ENCODE measurements at places on chromosomes 1 and 21. TPM values are rescaled to one million over a fixed set of nuclear protein-coding genes. Genes with fewer than 3 reads are reported as not detected.

The LIN28A gene
- total RNA-seq, result not detected

The PPCS gene
- 39.7 TPM for total RNA-seq

The COPA gene
- total RNA-seq, result 95.0 TPM

The BCAS2 gene
- 109 TPM for total RNA-seq

The WDR64 gene
- total RNA-seq, result not detected

The NPPA gene
- not detected for total RNA-seq

The RPE65 gene
- total RNA-seq, result not detected

The HJV gene
- total RNA-seq, result not detected

The FCGR2B gene
- not detected for total RNA-seq

The COL11A1 gene
- not detected for total RNA-seq

The DESI2 gene
- 12.9 TPM for total RNA-seq

The C1orf105 gene
- total RNA-seq, result not detected

The S100B gene
- total RNA-seq, result 0.47 TPM

The MAP1LC3C gene
- not detected for total RNA-seq

DNA sequence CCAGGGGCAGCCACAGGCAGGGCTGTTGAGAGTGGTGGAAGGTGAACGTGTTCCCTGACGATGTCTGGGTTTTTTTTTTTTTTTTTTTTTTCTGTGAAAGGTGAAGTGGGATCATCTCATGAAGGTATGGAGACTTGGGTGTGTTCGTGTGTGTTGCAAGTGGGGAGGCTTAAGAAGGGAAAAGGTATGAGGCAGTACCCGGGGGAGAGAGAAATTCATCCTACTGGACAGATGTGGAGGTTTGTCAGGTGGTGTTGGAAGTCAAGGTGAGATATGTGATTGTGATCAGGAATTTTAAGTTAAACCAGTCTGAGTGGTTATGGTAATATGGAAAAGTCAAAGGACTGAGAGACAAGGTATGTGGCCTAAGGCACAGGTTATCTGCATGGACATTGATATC is 5.3 kb downstream of the C1orf115 start:
- H3K27ac ChIP-seq, result no peak overlapping the region
- H3K4me1 ChIP-seq, result peaks cover 7% of the 10 kb centered on the region
- H3K27me3 ChIP-seq, result peaks cover 7% of the 10 kb centered on the region
- no peak for DNase-seq
- no peak overlapping the region for H3K4me3 ChIP-seq

DNA sequence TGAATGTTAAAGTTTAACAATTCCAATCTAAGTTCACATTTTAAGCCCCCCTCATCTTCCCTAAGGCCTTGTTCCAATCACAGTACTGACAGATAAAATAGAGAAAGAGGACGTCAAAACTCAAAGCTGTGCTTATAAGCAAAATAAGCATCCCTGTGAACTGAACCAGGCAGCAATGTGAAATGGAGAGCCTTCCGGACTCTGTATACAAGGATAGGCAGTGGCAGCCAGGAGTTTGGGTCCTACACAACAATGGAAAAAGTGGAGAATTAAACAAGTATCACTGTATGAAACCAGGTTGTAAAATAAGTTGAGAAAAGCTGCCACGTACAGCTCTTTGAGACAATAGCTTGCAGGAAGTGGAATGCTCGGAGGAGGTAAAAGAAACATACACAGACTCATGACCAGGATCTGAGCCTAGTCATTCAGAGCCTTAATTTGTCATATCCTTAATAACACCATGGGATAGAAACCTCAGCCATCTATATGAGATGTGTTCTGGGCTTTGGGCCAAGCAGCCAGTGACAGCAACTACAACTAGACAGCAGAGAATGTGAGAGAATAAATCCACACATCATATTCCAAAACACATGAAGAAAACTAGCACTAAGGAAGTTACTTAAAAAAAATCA is 55.2 kb upstream of the PALMD start:
- no peaks in the 10 kb centered on the region for H3K27me3 ChIP-seq
- DNase-seq, result no peak
- H3K36me3 ChIP-seq, result no peaks in the 10 kb centered on the region
- H3K4me3 ChIP-seq, result no peak overlapping the region
- no peak overlapping the region for H3K27ac ChIP-seq
- no peaks in the 10 kb centered on the region for H3K4me1 ChIP-seq

DNA sequence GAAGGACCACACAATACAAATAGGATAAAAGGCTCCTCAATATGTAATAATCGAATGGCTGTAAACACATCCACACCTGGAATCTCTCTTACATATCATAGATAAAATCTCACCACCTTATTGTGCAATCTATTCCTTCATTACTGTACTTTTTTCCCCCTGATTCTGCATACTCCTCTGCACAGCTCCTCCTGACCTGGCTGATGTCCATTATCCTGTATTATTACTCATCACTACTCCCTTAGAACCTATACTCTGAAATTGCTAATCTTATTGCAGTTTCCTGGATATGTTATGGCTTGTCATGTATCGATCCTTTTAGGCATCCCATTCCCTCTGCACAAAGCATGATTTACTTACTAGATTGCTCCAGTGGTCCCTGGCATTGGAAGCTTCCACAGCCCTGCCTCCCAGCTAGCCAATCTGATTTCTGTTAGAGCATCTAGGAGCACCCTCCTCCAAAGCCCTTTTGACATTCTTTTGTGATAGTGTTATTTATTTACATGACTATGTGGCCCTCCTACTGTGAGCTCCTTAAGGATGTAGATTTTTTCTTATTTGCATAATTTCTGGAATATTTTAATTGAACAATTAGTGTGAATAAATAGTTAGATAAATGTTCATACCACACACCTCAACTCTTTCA is 24.2 kb upstream of the PHGDH start:
- no peak overlapping the region for H3K4me3 ChIP-seq
- H3K36me3 ChIP-seq, result no peaks in the 10 kb centered on the region
- no peaks in the 10 kb centered on the region for H3K4me1 ChIP-seq
- H3K27me3 ChIP-seq, result no peaks in the 10 kb centered on the region
- H3K27ac ChIP-seq, result no peak overlapping the region

GRCh38 chr1:236552901-236553300 is 29.1 kb downstream of the LGALS8 start:
- H3K27ac ChIP-seq, result no peak overlapping the region
- DNase-seq, result no peak
- H3K4me1 ChIP-seq, result no peaks in the 10 kb centered on the region
- peaks cover 94% of the 10 kb centered on the region for H3K36me3 ChIP-seq

DNA sequence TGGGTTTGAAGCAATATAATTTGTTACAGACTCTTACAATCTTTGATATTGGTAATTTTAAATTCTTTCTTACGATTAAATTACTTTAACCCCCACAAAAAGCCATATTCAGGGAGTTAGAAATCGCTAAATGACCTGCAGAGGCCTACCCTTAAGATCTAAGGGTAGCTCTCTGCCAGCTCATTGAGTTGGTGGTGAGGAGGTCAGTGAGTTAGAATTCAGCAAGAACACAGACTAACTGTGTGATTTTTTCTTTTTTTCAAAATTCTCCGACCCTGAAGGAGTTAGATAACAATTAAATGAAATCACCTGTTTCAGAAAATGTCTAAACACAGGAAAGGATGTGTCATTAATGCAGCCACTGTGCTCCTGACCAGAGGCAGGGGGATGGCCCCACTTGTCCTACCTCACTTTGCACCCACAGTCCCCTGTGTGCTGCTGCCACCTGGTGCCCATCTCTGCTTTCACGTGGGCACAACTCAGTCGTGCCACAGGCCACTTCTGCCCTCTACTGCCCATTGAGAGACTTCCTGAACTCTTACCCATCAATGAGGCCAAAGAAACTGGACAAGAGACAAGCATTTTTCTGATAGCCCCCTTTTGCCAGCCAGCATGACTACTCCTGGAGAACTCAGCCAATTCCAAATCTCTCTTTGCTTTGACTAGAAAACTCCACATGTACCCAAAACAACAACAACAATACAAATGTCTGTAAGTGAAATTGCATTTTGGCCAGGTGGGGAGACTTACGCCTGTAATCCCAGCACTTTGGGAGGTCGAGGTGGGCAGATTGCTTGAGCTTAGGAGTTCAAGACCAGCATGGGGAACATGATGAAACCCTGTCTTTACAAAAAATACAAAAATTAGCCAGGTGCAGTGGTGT is 8.4 kb downstream of the CFAP45 start:
- no peak overlapping the region for H3K27ac ChIP-seq
- peak; percentile 61 for DNase-seq
- H3K4me3 ChIP-seq, result no peak overlapping the region
- no peaks in the 10 kb centered on the region for H3K27me3 ChIP-seq
- no peaks in the 10 kb centered on the region for H3K36me3 ChIP-seq
- peaks cover 13% of the 10 kb centered on the region for H3K4me1 ChIP-seq

DNA sequence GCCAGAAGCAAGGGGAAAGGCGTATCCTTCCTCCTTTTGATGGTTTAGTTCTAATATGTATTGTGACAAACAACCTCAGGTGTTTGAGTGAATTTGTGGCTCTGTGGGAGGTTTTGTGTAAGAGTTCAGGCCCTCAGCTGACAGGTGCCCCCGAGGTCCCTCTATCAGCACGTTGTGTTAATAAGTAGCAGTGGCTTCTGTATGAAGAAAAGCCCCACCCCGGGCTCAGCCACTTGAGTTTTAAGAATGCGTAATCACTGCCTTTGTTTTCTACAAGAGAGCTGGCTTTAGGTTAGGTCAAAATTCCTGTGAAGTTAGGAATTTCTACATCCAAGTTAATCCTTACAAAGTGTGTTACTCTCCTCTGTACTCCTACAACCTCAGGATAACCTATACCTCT is 92.4 kb upstream of the PGBD5 start:
- no peaks in the 10 kb centered on the region for H3K36me3 ChIP-seq
- H3K27me3 ChIP-seq, result peaks cover 3% of the 10 kb centered on the region

GRCh38 chr21:18153063-18153462 is 91.6 kb upstream of the CHODL start:
- no peak overlapping the region for H3K4me3 ChIP-seq
- peaks cover 4% of the 10 kb centered on the region for H3K4me1 ChIP-seq
- no peak for DNase-seq
- H3K36me3 ChIP-seq, result no peaks in the 10 kb centered on the region
- no peak overlapping the region for H3K27ac ChIP-seq

- H3K27ac ChIP-seq, result no peak overlapping the region
- H3K36me3 ChIP-seq, result no peaks in the 10 kb centered on the region
Measured at GRCh38 chr21:26572076-26572701, 897 bp downstream of the CYYR1 start.

DNA sequence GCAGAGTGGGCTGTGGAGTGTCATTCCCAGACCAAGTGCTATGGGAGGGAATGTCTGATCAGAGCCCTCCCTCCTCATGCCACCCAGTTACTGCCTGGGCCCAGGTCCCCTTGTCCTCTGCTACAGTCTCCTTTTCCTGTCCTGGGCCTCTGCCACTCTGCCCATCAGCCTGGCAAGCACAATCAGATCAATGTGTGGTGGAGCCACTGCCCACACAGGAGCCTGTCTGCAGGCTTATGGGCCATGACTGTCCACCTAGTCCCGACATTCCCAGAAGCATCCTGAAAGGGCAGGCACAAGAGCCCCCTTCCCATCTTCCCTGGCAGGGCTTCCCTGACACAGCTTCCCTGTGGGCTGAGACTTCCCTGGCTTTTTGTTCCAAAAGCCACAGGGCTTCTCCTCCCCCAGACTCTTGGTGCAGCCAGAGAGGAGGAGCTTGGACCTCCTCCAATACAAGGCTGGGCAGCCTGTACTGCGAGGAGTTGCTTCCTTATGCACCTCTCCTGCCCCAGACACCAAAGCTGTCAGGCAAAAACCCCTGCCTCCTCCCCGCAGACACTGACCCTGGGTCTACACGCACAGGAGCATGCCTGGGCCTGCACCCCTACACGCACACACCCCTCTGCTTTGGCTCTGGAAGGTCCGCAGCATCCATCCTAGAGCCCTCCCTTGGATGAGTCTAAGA is 29.2 kb upstream of the CNTN2 start:
- no peaks in the 10 kb centered on the region for H3K27me3 ChIP-seq
- H3K4me3 ChIP-seq, result no peak overlapping the region

DNA sequence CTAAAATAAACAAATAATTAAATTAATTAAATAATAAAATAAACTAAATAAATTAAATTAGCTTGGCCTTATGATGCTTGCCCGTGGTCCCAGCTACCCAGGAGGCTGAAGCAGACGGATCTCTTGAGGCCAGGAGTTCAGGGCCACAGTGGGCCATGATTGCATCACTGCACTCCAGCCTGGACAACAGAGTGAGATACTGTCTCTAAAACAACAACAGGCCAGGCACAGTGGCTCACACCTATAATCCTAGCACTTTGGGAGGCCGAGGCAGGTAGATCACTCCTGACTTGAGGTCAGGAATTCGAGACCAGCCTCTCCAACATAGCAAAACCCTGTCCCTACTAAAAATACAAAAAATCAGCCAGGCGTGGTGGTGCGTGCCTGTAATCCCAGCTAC is 12.2 kb upstream of the PINK1 start:
- H3K27me3 ChIP-seq, result no peaks in the 10 kb centered on the region
- H3K4me1 ChIP-seq, result no peaks in the 10 kb centered on the region
- no peak overlapping the region for H3K4me3 ChIP-seq
- H3K27ac ChIP-seq, result no peak overlapping the region
- no peak for DNase-seq

- H3K4me3 ChIP-seq, result no peak overlapping the region
- no peak overlapping the region for H3K27ac ChIP-seq
- H3K4me1 ChIP-seq, result no peaks in the 10 kb centered on the region
- no peak for DNase-seq
Measured at GRCh38 chr1:100075773-100076172, 57.0 kb downstream of the SASS6 start.

- H3K36me3 ChIP-seq, result no peaks in the 10 kb centered on the region
- H3K4me3 ChIP-seq, result no peak overlapping the region
- H3K27me3 ChIP-seq, result no peaks in the 10 kb centered on the region
- H3K27ac ChIP-seq, result peak overlapping the region; percentile 62
Measured at GRCh38 chr1:109906160-109906838, 4.3 kb upstream of the CSF1 start.

GRCh38 chr1:223022641-223023473 is 120.2 kb downstream of the TLR5 start:
- H3K27me3 ChIP-seq, result no peaks in the 10 kb centered on the region
- no peak overlapping the region for H3K4me3 ChIP-seq

- H3K4me1 ChIP-seq, result no peaks in the 10 kb centered on the region
- H3K27ac ChIP-seq, result no peak overlapping the region
- no peaks in the 10 kb centered on the region for H3K27me3 ChIP-seq
- DNase-seq, result no peak
Measured at GRCh38 chr1:9746651-9747050, 77.1 kb downstream of the CLSTN1 start.

- no peaks in the 10 kb centered on the region for H3K27me3 ChIP-seq
- H3K36me3 ChIP-seq, result no peaks in the 10 kb centered on the region
- DNase-seq, result no peak
- H3K4me1 ChIP-seq, result no peaks in the 10 kb centered on the region
Measured at GRCh38 chr1:99728494-99729235, 37.8 kb downstream of the FRRS1 start.

- H3K27me3 ChIP-seq, result no peaks in the 10 kb centered on the region
- H3K27ac ChIP-seq, result no peak overlapping the region
- no peaks in the 10 kb centered on the region for H3K4me1 ChIP-seq
- no peak overlapping the region for H3K4me3 ChIP-seq
- H3K36me3 ChIP-seq, result peaks cover 85% of the 10 kb centered on the region
Measured at GRCh38 chr1:30964706-30965105, 56.1 kb upstream of the SDC3 start.

- no peak for DNase-seq
- H3K27me3 ChIP-seq, result no peaks in the 10 kb centered on the region
- no peaks in the 10 kb centered on the region for H3K36me3 ChIP-seq
- no peaks in the 10 kb centered on the region for H3K4me1 ChIP-seq
Measured at GRCh38 chr1:9031484-9032259, 5.4 kb upstream of the SLC2A7 start.
